ENCODE measurements at places on chromosomes 2 and 18.

DNA sequence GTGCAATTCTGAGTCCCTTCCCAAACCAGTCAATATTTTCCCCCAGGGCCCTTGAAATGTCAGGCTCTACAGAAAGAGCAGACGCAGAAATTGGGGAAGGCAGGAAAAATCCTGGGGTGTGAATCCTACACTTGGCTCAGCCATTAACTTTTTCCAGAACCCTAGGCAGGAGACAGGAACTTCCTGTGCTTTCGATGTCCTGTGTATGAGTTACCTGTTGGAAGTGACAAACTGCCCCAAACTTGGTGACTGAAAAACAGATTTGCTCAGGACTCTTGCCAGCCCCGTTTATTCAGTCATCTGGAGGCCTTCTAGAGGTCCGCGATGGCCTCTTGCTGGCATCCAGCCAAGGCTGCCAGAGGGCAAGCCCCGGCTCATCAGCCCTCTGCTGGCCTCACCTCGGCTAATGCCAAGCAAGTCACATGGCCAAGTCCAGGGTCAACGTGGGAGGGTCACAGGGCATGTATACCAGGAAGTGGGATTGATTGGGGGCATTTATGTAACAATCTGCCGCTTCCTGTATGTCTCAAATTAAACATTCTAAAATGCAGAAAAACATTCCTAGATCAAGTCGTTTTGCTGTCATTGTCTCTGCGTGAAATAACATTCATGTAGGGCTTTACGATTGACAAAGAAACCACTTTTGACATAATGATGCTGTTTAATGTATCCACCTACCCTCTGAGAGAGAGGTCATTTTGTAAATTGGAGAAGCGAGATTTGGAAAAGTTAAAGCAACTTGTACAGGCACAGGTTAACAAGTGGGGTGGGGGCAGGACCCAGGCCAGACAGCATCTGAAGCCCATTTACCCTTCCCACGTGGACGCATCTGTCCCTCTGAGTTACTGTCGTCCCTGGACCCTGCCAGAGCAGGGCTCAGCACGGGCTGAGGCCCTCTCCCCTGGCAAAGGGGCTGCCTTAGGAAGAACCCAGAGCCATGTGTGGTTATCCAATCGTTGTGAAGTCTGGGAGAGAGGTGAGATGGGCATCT, 179.4 kb downstream of the INHBB start:
- DNase-seq, result no peak

DNA sequence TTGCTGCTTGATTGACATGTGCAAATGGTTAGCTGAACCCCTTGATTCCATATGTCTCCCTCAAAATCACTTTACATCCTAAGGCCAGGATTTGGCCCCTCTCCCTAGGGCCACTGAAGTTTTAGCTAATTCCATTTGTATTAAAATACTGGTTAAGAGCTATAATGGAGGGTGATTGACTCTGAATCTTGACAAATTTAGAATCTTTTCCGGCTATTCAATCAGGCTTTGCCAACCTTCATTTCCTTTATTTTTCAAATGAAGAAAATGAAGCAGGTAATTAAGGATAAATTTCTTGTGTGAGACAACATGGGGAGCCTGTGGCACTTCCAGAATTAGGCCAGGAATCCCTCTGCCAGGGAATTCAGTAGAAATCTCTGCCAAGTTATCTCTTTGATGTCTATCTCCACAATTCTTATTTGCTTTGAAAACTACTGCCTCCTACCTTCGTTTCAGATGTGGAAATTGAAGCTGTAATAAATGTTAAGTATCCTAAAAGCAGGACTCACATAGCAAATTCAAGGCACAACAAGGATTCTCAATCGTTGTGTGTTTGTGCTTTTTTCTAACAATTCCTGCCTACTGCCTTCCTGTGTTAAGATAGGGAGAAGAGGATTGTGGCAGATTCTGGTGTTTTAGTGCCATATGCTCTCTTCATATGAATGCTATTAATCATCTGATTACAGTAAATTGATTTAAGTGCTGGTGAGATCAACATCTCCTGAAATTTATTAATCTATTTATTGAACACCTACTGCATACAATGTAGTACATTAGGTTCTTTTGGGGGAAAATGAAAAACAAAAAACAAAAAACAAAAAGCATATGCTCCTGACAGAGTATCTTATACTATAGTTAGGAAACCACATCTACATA, 47.8 kb upstream of the MAP4K3 start:
- DNase-seq, result no peak

GRCh38 chr2:207805566-207806226, 36.0 kb upstream of the FZD5 start:
- no peak for DNase-seq

DNA sequence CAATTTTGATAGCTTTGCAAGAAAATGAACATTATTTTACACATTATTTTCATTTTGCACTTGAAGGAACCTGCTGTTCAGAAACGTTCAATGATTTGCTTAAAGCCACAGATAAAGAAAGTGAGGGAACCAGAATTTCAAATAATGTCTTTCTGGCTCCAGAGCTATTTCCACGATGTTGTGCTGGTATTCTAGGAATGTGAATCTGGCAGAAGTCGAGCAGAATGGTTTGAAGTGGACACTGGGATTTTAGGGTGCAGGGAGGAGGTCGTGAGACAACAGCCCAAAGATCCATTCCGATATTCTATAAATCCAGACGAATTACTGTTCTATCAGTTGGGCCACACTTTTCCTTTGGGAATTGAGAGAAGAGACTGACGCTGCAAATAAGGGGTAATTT, 2.2 kb downstream of the CCDC102B start:
- no peak for DNase-seq

DNA sequence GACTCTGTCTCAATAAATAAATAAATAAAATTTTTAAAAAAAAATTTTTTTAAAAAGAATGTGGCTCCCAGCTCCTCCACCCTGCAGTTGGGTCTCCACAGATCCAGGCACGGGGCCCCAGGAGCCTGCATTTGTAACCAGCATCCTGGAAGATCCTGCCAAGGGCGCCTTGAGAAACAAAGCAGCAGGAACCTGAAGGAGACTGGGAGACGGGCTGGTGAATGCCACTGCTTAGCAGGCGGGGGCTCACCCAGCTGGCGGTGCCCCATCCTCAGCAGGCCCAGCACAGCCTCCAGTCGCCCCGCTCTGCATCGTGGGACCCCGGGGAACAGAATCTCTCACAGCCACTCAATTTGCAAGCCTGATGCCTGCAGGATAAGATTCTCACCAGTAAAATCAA, 187.5 kb upstream of the SALL3 start:
- no peak for DNase-seq

GRCh38 chr2:199552141-199552540, 94.4 kb upstream of the SATB2 start:
- no peak for DNase-seq

DNA sequence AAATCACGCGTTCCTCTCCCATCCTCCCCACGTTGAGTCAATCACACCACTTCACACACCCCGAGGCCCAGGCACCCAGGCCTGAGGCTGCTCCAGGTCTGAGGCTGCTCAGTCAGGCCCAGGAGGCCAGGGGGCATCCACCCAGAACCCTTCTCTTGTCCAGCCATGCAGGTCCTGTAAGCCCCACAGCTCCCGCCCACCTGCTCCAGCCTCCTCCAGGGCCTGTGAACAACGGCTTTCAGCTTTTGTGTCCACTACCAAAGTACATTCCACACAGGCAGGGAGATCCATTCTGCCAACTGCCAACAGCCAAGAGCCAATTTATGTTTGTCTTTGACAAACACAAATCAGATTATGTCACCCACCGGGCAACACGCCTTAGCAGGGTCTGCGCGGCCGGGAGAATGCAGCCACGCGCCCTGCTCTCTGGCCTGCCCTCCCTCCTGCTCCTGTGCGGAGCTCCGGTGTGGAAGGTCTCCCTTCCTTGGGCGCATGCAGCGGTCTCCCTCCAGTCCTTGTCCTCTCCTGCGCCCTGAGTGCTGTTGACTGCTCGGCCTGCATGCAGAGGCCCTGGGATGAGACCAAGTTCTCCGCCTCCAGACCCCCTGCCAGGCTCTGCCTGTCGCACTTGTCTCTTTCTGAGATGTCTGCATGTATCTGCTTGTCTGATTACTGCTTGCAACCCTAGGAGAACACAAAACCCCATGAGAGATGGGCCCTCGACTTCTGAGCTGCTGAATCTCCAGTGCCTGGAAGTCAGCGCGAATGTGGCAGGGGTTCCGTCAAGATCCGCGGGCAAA, 146.6 kb downstream of the ZNF516 start:
- no peak for DNase-seq

GRCh38 chr18:57640236-57640635, 18.6 kb upstream of the NARS1 start:
- DNase-seq, result no peak

GRCh38 chr2:219280651-219281050, 1.5 kb downstream of the DNAJB2 start:
- DNase-seq, result no peak

DNA sequence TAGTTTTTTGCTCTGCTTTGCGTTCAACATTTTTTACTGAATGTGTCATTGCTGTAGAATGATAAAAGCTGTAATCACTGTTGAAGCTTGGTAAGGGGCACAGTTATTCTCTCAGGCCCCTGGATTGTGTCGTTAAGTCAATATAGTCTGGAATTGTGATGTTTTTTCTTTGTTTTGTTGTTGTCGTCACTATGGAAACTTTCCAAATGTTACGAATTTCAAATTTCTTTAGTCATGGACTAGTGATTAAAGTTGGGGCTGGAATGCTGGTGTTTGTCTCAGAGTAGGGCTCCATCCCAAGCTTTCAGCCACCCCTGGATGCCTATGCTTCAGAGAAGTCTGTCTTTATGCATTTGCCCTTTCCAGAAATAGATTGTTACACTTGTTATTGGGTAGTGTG, 287.2 kb downstream of the CDH19 start:
- DNase-seq, result no peak

DNA sequence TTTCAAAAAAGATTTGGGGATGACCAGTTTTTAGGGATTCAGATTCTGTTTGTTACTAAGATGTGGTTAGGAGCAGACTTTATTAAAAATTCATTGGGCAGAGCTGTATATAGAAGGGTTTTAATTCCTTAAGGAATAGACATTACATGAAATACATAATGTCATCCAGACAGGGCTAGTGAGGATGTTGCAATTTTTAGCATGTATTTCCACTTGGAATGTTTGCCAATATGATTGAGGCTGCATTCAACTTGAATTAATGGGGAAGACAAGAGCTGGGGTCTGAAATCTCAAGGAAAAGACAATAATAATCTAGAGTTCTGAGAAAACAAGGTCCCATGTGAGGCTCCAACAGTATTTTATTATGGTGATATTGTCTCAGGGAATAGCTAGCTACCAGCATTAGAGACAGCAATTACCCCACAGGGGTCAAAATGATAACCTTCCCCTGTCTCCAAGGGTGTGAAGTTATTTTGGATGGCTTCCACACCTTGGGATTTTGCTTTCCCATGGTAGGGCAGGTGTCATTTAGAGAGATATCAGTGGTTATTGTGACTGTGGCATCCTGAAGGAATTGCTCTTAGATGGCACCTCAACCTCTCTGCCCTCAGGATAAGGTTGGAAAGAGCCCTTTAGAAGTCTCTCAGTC, 60.2 kb downstream of the VSNL1 start:
- DNase-seq, result no peak

GRCh38 chr2:87996570-87996969, 19.8 kb downstream of the RNU2-63P start:
- DNase-seq, result no peak

DNA sequence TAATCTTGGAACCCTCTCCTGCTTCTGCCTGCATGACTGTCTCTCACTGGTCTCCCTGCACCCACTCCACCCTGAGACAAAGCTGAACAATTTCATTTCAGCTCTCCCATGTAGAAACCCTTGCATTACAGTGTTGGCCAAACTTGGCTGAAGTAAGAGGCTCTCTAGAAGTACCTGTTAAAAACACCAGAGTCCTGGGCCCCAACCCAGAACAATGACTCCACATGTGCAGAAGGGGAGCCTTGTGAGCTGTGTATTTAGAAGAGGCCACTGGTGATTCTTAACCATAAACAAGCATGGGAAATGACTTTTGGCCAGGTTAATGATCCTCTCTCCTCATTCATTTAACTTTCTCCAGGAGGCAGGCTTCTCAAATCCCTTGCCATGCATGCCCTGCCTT, 254.8 kb downstream of the SETBP1 start:
- no peak for DNase-seq

GRCh38 chr2:179429060-179429471, 164.4 kb upstream of the SESTD1 start:
- DNase-seq, result no peak

DNA sequence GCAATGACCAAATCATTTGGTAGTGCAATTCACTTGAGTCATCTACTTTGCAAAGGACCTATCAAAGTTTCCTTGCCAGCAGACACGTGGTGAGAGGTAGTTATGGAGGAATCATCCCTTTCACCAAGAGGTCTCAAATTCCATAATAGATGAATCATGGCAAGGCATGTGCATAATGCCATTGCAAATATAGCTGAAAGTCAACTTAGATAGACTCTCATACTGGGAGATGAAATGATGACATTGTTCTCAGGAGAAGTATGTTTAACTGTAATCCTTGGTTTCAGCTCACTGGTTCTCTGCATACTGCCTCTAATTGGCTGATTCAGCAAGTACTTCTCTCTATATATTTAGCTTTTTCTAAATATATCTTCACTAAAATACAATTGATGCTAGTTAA, 57.2 kb downstream of the CALCRL start:
- no peak for DNase-seq

DNA sequence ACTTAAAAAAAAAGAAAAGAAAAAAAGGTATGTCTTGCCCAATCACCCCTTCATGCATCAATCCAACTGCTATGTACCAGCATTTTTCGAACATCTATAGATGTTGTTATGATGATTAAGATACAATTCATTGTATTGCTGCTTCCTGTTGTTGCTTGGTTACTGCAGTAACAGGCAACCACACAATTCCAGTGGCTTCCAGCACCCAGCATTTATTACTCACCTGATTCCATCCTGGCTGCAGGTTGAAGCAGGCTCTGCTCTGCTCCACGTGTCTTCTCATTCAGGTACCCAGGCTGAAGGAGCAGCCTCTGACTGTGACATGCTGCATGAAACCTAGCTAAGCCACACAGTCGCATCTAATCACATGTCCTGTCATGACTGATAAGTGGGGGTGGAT, 196.9 kb downstream of the INO80D start:
- DNase-seq, result no peak

- DNase-seq, result no peak
Observed at GRCh38 chr2:144796936-144797335, 277.0 kb upstream of the ZEB2 start.

DNA sequence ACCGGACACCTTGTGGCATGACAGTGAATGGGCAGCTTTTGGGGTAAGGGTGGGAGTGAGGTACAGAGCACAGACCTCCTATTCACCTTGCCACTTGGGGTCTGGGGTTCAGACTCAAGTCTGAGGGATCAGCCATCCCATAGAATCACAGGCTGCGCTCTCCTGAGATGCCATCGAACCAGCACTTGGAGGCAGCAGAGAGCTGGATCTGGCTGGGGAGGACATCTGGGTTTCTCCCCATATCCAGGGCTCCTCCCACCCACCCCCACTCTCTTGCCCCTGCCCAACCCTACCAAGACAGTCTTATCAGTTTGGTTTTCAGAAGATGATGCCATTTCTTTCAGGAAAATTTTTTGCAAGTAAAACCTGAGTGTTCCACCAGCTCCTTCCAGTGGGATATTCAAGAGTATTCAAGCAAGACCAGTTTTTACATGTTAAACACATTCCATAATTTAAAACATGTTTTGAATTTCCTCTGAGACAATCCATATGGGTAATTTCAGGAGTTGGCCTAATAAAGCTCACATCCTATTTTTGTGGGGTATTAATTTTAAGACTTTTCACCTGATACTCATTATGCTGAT, 29.2 kb upstream of the TEX44 start:
- no peak for DNase-seq

GRCh38 chr2:104502901-104503300, 351.0 kb upstream of the POU3F3 start:
- DNase-seq, result no peak

- DNase-seq, result no peak
Observed at GRCh38 chr2:30288561-30288960, 57.2 kb downstream of the LBH start.

Measured in stimulated activated CD4-positive, alpha-beta T cell treated with anti-CD3 and anti-CD28 coated beads, Interleukin-1b, Interleukin-23, amount 100 ng/mL, for 4 hours (primary cell).